ENCODE measurements at places on chromosomes 5 and 9.

DNA sequence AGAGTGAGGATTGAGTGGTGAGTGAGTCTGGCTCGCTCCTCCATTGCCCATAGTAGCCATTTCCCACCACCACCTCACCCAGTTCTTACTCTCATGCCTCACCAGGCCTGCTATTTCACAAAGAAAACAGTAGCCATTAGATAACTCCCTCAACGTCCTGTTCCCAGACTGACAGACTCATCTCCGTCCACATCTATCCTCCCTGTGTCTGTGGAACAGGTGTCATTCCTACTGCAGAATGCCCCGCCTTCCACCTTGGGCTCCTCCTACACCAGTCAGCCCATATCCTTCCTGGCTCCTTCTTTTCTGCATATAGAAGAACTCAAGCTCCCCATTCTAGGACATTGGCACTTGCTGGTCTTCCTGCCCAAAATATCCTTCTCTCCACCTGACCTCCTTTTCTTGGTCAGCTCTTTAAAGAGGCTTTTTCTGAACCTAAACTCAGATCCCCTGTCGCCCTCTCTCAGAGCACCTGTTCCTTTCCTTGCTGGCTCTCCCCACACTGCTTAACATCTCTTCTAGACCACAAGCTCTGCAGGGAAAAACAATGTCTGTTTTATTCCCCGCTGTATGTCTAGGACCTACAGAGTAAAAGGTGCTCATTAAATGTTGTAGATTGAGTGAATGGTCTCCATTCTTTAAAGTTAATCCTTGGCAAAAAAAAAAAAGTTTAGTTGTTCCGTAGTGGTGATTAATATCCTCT, 3.2 kb downstream of the TNFAIP8 start:
- no peak for DNase-seq

DNA sequence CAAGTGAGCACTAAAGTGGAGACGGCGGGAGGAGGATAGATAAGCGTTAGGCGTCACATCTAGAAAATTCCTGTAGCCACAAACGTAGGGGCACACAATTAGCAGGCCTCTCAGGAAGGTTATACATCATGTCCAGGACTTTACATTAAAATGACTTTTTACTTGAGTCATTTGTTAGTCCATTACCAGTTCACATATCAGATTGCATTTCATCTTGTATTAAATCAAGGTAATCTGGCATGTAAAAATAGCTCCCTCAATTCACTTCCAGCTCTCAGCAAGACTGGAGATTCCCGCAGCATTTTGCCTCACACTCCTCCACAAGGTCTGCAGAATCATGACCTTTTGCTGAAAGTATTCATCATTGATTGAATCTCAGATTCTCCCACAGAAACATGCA, 118.8 kb downstream of the PRDM6 start:
- no peak for DNase-seq

- DNase-seq = no peak
Observed at GRCh38 chr5:171478946-171479775, 59.7 kb downstream of the FGF18 start.

DNA sequence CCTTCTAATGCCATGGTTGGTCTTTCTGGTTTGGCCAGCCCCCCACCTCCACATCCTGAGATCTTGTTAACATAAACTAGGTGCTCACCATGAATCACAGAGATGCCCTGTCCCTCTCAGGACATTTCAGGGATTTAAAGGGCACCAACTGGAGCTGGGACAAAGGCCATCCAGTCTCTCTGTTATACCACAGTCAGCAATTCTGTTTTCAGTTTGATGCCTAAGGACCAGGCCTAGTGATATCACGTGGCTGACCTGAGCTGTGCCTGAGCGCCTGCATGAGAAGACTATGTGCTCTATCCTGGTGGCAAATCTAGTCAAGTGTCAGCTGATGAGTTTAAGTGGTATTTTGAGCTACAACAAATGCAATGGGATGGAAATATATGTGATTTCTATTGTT, 26.1 kb downstream of the SPIN1 start:
- DNase-seq = no peak

GRCh38 chr5:176844706-176845391, 34.5 kb downstream of the UNC5A start:
- DNase-seq = no peak

DNA sequence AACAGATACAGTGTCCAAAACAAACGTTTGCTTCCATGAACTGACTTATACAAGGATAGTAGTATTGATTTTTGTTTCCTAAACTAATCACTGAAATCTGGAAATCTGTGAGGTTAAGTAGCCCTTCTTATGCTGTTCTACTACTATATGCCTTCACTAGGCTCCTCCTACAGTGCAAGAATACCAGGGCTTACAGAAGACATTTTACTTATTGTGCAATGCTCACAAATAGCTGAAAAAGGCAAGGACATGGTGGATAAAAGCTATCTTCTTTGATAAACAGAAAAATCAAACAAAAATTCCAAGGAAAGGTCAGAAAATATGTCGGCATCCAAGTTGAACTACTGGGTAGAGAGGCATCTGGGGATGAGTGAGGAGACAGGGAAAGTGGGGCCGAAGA, 61.9 kb downstream of the OXCT1 start:
- DNase-seq = no peak

GRCh38 chr5:73229271-73229670, 56.3 kb downstream of the TMEM174 start:
- peak; percentile 45 for DNase-seq
